ENCODE measurements at places on chromosomes 1 and 21.

GRCh38 chr1:101507547-101507971 is 270.7 kb downstream of the S1PR1 start:
- H3K4me1 ChIP-seq, result no peaks in the 10 kb centered on the region
- no peak for DNase-seq
- H3K4me3 ChIP-seq, result no peak overlapping the region
- H3K27me3 ChIP-seq, result no peaks in the 10 kb centered on the region
- H3K27ac ChIP-seq, result no peak overlapping the region
- H3K36me3 ChIP-seq, result no peaks in the 10 kb centered on the region

DNA sequence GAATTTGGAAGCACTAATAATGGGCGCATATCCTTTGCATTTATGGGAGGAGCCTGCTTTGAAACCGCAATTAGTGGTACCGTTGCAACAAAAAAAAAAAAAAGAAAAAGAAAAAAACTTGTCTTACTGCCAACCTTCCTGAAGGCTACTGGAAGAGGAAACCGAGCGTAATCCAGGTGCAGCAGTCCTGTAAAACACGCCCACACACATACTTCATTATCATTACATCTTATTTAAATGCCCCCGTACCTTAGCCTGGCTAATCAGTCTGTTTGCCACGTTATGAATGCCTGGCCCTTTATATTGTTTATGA is 686 bp upstream of the ZNF281 start:
- DNase-seq, result no peak
- H3K4me1 ChIP-seq, result peaks cover 15% of the 10 kb centered on the region
- H3K27me3 ChIP-seq, result no peaks in the 10 kb centered on the region
- peak overlapping the region; percentile 76 for H3K27ac ChIP-seq
- peak overlapping the region; percentile 81 for H3K4me3 ChIP-seq

GRCh38 chr1:182644886-182645285 is 39.5 kb downstream of the RGS8 start:
- DNase-seq, result no peak
- no peaks in the 10 kb centered on the region for H3K36me3 ChIP-seq
- no peak overlapping the region for H3K27ac ChIP-seq
- no peaks in the 10 kb centered on the region for H3K4me1 ChIP-seq
- H3K27me3 ChIP-seq, result no peaks in the 10 kb centered on the region
- H3K4me3 ChIP-seq, result no peak overlapping the region

DNA sequence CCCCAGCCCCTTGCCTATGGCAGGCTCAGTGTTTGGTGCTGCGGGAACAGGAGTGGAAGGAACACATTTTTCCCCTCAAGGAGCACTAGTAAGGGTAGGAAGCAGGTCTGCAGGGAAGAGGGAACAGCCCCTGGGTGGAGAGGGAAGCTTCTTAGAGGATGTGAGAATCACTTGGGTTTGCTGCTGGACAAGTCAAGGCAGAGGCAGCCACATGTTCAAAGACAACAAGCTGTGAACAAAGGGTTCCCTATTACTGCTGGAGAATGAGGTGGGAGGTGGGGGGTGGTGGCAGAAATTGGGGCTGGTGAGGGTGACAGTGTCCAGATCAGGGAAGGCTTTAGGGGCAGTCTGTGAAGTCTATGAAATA is 24.8 kb upstream of the CITED4 start:
- H3K27ac ChIP-seq, result no peak overlapping the region
- no peak overlapping the region for H3K4me3 ChIP-seq
- no peaks in the 10 kb centered on the region for H3K36me3 ChIP-seq
- H3K27me3 ChIP-seq, result peaks cover 5% of the 10 kb centered on the region

- DNase-seq, result no peak
- no peaks in the 10 kb centered on the region for H3K36me3 ChIP-seq
- no peaks in the 10 kb centered on the region for H3K27me3 ChIP-seq
- no peak overlapping the region for H3K27ac ChIP-seq
These were observed 116.7 kb downstream of the FASLG start for GRCh38 chr1:172775606-172776005.

GRCh38 chr1:26890467-26890796 is 349 bp upstream of the GPN2 start:
- peaks cover 60% of the 10 kb centered on the region for H3K36me3 ChIP-seq
- peak overlapping the region; percentile 92 for H3K27ac ChIP-seq
- H3K27me3 ChIP-seq, result no peaks in the 10 kb centered on the region
- H3K4me3 ChIP-seq, result peak overlapping the region; percentile 97
- peaks cover 9% of the 10 kb centered on the region for H3K4me1 ChIP-seq

GRCh38 chr1:165915932-165916348 is 88.5 kb downstream of the UCK2 start:
- no peak overlapping the region for H3K27ac ChIP-seq
- peaks cover 3% of the 10 kb centered on the region for H3K4me1 ChIP-seq
- peak; percentile 41 for DNase-seq
- H3K4me3 ChIP-seq, result no peak overlapping the region
- H3K36me3 ChIP-seq, result no peaks in the 10 kb centered on the region
- H3K27me3 ChIP-seq, result no peaks in the 10 kb centered on the region

DNA sequence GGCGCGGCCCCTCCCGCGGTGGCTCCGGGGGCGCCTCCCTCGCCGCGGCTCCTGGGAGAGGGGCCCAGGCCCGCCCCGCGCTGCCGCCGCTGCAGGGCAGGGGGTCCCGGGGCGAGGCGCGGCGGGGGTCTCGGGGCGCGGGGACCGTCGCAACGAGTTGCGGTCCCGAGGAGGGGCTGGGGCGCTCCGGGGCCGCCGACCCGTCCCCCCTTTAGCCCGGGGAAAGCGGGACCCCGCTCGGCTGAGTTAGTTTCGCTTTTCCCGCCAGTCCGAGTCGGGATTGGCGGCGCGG is 493 bp downstream of the SPSB1 start:
- no peak for DNase-seq
- H3K27ac ChIP-seq, result peak overlapping the region; percentile 98
- H3K27me3 ChIP-seq, result no peaks in the 10 kb centered on the region
- H3K4me1 ChIP-seq, result peaks cover 8% of the 10 kb centered on the region

DNA sequence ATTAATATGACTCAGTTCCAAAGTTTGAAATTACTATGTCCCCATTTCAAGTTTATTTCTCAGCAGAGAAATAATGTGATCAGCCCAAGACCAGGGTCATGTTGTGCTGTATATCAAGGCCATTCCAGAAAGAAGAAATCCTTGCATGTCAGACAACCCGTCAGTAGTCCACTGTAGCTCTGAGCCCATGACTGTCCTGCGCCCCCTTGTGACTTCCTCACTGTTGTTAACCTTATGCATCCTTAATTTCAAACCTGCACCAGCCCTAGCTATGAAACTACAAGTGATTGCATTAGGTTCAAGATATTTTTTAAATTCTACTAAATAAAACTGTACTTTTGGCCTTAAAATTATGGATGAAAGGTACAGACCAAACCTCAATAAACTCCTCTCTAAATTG is 133.0 kb downstream of the LRRC7 start:
- H3K36me3 ChIP-seq, result no peaks in the 10 kb centered on the region
- H3K27ac ChIP-seq, result no peak overlapping the region
- H3K4me1 ChIP-seq, result no peaks in the 10 kb centered on the region
- no peak for DNase-seq
- no peaks in the 10 kb centered on the region for H3K27me3 ChIP-seq

GRCh38 chr1:145826030-145826429 is 2.0 kb downstream of the POLR3C start:
- peaks cover 51% of the 10 kb centered on the region for H3K36me3 ChIP-seq
- no peaks in the 10 kb centered on the region for H3K4me1 ChIP-seq
- H3K27me3 ChIP-seq, result no peaks in the 10 kb centered on the region
- H3K27ac ChIP-seq, result no peak overlapping the region
- DNase-seq, result no peak
- no peak overlapping the region for H3K4me3 ChIP-seq

- peaks cover 2% of the 10 kb centered on the region for H3K4me1 ChIP-seq
- DNase-seq, result no peak
- no peaks in the 10 kb centered on the region for H3K27me3 ChIP-seq
- peaks cover 3% of the 10 kb centered on the region for H3K36me3 ChIP-seq
These were observed 23.7 kb downstream of the EIF2B3 start for GRCh38 chr1:44962729-44963128.

- H3K36me3 ChIP-seq, result no peaks in the 10 kb centered on the region
- H3K4me3 ChIP-seq, result no peak overlapping the region
- no peaks in the 10 kb centered on the region for H3K4me1 ChIP-seq
- no peak for DNase-seq
These were observed 883.3 kb upstream of the TMPRSS15 start for GRCh38 chr21:19286876-19287275.

GRCh38 chr1:3410142-3410925 is 44.1 kb upstream of the ARHGEF16 start:
- H3K4me3 ChIP-seq, result no peak overlapping the region
- H3K4me1 ChIP-seq, result peaks cover 3% of the 10 kb centered on the region
- H3K27me3 ChIP-seq, result no peaks in the 10 kb centered on the region
- peaks cover 69% of the 10 kb centered on the region for H3K36me3 ChIP-seq
- DNase-seq, result peak; percentile 77
- H3K27ac ChIP-seq, result peak overlapping the region; percentile 13

DNA sequence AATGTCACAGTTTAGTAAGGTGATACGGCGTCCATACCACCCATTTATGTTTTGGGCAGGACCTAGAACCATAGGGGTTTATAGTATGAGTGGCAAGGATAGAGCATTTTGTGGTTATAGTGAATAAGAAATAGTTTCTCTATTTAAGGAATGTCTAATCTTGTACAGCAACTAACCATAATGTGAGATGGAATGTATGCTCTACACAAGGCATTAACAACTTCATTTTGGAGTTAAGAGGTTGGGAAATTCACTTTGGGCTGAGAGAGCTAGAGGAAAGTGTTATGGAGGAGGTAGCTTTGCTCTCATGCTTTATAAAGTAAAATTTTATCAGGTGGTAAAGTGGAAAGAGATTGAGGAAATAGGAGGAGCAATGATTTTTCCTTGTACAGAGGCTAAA is 3.0 kb upstream of the MCL1 start:
- H3K4me3 ChIP-seq, result no peak overlapping the region
- no peaks in the 10 kb centered on the region for H3K27me3 ChIP-seq
- peaks cover 6% of the 10 kb centered on the region for H3K4me1 ChIP-seq
- no peak overlapping the region for H3K27ac ChIP-seq

DNA sequence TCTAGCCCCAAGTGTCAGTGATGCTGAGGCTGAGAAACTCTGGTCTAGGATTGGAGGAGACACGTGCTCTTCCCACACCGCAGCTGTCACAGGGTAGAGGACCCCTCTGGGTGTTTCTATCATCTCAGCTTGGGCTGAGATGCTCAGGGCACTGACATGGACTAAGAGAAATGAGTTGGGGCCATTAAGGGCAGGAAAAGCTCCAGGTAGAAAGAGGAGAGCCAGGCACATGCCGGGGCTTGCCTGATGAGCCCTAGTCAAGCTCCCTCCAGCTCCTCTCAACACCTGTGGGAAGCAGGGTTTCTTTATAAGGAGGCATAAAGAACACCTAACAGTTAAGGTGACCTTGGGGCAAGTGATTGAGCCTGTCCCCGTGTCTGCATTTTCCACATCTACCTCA is 17.3 kb downstream of the ABCA4 start:
- H3K4me3 ChIP-seq, result no peak overlapping the region
- H3K36me3 ChIP-seq, result no peaks in the 10 kb centered on the region
- H3K27ac ChIP-seq, result no peak overlapping the region
- H3K4me1 ChIP-seq, result no peaks in the 10 kb centered on the region

- H3K27me3 ChIP-seq, result no peaks in the 10 kb centered on the region
- DNase-seq, result no peak
- H3K27ac ChIP-seq, result no peak overlapping the region
- no peaks in the 10 kb centered on the region for H3K36me3 ChIP-seq
- no peak overlapping the region for H3K4me3 ChIP-seq
These were observed 9.1 kb downstream of the LAMC2 start for GRCh38 chr1:183195142-183195574.

DNA sequence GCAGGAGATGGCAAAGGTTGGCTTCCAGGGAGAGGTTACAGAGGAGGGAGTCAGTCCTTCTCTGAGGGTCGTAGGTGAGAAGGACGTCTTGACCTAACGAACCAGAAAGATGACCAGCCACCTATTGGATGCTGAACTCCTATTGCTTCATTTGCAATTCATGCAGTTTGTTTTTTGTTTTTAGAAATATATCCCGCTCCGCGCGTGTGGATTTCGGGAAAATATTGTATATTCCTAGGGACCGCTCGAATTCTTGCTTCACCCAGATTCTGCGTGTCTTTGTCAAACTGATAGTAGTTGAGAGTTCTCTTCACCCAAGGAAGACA is 564 bp downstream of the DISP1 start:
- H3K36me3 ChIP-seq, result no peaks in the 10 kb centered on the region
- H3K27me3 ChIP-seq, result no peaks in the 10 kb centered on the region
- no peak for DNase-seq
- peak overlapping the region; percentile 61 for H3K4me3 ChIP-seq

DNA sequence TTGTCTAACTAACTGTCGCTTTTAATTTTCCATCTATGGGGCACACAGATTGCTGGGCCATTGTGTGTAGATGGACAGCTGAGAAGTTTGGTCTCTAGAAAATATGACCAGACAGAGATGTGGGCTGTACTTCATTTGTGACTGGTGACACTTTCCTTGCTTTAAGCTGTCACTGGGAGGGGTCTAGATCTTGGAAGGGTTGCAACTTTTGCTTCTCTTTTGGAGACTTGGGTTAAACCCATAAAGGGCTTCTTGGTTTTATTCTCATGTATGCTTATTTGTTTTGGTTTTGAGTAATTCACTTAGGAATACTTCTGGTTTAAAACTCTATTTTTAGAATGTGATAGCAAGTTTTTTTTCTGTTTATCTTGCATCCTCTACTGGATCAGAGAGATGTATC is 80.2 kb downstream of the ETS2 start:
- no peak overlapping the region for H3K27ac ChIP-seq
- H3K27me3 ChIP-seq, result no peaks in the 10 kb centered on the region
- DNase-seq, result no peak
- no peak overlapping the region for H3K4me3 ChIP-seq
- H3K36me3 ChIP-seq, result no peaks in the 10 kb centered on the region

DNA sequence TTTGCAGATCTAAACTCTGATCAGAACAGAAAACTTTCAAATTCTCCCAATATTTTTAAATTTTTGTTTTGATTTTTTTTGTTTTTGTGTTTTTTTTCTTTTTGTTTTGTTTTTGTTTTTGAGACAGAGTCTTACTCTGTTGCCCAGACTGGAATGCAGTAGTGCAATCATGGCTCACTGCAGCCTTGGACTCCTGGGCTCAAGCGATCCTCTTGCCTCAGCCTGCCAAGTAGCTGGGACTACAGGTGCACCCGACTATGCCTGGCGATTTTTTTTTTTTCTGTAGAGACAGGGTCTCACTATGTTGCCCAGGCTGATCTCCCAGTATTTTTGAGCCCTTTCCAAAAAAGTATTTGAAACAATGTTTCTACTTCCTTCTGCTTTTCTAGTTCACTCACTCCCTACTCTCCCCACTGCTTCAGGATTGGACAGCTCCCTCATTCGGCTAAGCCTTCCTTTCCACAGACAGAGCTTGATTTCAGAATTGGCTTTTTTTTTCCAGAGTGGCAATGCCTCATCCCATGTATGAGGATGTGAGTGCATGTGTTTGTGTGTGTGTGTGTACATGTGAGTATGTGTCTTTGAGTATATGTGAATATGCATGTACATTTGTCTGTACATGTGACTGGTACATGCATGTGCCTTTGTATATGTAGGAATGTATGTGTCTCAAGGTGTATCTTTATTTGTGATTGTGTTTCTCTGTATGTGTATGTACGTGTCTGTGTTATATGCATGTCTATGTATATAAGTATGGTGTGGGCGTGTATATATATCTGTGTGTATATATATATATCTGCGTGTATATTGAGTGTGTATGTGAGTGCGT is 11.9 kb downstream of the LHX4 start:
- H3K36me3 ChIP-seq, result no peaks in the 10 kb centered on the region
- no peaks in the 10 kb centered on the region for H3K4me1 ChIP-seq
- no peak overlapping the region for H3K27ac ChIP-seq
- no peak for DNase-seq
- no peak overlapping the region for H3K4me3 ChIP-seq
- H3K27me3 ChIP-seq, result peaks cover 20% of the 10 kb centered on the region

GRCh38 chr1:1914101-1914970 is 724 bp upstream of the CALML6 start:
- no peaks in the 10 kb centered on the region for H3K36me3 ChIP-seq
- no peak for DNase-seq
- no peaks in the 10 kb centered on the region for H3K27me3 ChIP-seq
- H3K4me3 ChIP-seq, result no peak overlapping the region
- peaks cover 11% of the 10 kb centered on the region for H3K4me1 ChIP-seq
